ENCODE measurements at places on chromosomes 12 and 14. TPM values are rescaled to one million over a fixed set of nuclear protein-coding genes. Genes with fewer than 3 reads are reported as not detected.

CIROP gene
- polyA plus RNA-seq = not detected

OTUB2 gene
- 0.23 TPM for polyA plus RNA-seq

TAS2R42 gene
- polyA plus RNA-seq = not detected

DCTN2 gene
- polyA plus RNA-seq = 67.8 TPM

PRB2 gene
- polyA plus RNA-seq = not detected

PLEKHD1 gene
- polyA plus RNA-seq = not detected

CIDEB gene
- polyA plus RNA-seq = 8.6 TPM

PTPRO gene
- 0.80 TPM for polyA plus RNA-seq

NGB gene
- polyA plus RNA-seq = not detected

AJUBA gene
- 1.2 TPM for polyA plus RNA-seq

DDX11 gene
- polyA plus RNA-seq = 2.4 TPM

ERGIC2 gene
- 54.2 TPM for polyA plus RNA-seq

CLEC6A gene
- not detected for polyA plus RNA-seq

DNA sequence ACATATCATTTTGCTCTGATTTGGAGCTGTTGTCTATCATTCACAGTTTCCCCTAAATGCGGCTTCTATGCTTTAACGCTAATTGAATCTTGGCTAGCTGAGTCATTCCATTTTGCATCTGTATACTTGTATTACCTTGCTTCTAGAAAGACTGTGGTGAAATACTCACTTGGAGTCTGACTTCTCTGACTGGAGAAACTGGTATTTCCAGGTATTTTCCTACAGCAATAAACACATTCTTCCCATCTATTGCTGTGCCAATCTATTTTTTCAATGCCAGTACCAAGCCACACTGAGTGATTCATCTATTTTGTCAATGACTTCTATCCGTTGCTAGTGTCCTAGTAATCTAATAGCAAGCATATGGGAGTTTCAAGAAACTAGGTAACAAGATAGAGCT lies 76.0 kb upstream of the ST8SIA1 start:
- no peak for DNase-seq

GRCh38 chr14:100618318-100618693 lies 31.1 kb upstream of the BEGAIN start:
- DNase-seq = no peak

DNA sequence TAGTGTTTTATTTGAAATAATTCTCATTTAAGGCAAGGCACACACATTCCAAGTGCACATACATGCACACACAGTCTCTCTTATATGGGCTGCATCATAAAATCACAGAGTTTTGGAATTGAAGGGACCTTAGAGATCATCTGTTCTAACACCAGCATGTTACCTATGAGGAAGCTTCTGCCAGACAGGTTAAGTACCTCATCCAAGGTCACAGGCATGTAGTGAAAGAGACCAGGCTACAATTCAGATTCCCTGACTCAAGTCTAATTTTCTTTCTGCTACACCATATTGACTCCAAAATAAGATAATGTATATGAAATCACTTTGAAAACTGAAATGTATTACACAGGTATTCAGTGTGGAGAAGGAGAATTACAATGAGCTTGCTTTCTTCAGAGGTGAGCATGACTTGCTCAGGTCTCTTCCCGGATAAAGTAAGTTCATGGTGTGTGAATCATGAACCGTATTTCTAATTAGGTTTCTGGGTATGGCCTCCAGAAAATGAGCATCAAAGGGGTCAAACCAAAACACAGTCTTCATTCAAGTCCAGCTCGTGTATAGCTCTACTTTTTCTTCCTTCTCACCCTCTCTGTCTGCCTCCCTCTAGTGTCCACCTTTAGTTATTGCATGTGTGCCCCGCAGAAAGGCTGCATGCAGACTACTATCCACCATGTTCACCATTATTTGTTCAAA lies 411.9 kb downstream of the FUT8 start:
- DNase-seq = peak; percentile 54

DNA sequence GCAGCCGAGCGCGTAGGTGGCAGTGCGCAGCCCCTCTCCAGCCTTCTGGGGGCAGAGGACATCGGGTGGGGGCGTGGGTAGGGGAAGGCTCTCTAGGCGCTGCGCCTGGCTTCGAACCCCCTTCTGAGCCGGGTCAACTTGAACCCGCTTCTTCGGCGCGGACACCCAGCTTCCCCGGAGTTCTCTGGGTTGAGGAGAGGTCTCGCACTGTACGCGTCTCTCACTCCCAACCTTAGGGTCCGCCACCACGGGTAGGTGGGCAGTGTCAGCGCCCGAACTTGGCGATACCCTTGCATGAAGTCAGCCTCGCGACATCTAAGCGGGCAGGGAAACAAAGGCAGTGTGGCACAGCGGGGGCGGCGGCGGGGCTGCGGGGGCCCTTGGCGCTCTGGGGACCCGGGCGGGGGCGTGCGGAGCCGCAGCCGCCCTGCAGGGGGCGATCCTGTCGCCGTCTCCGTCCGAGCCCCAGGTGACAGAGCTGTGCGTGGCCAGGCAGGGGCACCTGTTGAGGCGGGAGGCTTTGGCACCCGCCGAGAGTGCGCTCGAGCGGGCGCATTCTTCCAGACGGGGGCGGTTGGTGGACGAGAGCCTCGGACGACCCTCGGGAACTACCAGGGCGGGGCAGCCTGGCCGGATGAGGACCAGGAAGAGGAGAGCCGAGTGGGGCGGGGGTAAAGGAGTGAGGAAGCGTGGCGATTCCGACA lies 1.1 kb downstream of the GALNT16 start:
- DNase-seq = peak; percentile 6

DNA sequence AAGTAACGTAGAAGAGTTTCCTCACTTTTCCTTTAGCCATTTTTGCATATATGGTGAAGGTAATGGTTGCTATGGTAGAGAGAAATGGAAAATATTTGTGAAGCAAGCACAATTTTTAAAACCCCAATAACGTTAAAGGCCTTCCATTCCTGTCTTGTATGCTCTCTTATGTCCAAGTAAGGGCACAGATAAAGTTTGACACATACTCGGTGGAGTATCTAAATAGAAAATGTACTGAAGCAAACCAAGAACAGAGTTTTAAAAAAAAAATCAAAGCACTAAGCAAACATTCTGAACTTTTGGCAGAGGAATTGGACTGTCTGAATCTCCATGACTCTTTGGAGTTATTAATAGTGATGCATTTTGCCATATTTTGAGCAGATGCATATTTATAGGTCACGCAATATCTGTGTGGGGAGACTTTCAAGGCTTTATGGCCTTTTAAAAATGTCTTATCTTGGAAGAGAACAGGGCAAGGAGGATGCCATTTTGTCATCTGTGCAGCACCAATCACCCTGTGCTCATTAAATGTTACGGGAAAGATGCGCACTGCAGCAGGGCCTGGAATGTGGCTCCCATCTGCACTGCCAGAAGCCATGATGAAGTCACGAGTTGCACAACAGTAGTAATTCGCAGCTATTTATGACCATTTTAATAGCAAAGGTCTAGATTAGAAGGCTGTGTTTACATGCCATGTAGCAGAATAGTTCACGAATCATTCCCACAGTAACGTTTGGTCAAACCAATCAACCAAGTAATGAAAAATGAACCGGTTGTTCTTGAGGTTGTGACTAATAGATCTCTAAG lies 23.3 kb upstream of the AMIGO2 start:
- DNase-seq = no peak

DNA sequence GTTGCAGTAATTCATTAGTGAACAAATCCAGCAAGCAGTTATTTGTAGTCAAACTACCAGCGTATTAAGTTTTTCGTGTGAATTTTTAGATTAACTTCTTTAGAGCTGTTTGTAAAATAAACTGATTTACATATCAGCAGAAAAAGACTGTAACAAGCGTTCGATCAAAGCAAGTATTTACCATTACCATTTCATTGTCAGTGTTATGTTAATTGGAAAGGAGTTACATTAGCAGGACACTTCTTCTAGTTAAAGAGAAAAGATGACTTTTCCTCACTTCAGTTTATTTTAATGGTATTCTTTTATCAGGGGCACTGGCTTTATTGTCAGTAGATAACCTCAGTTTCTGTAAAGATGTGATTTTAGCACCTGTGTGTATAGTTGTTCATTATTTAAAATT lies 151.1 kb upstream of the AEBP2 start:
- no peak for DNase-seq

DNA sequence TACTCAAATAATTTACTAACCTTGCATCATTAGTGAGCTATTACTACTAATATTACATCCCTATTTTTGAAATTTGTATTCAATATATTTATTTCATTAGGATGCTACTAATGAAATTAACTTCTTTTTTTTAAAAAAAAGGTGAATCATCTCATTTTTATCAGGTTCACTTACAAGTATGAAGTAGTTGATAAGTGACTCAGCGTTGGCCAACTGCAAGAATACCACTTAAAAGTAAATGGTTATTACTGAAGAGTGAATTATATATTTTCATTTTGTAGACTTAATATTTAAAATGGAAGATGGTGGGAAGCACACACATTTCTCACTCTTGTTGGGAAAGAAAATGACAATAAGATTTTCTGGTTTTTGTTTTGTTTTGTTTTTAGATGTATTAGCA lies 19.6 kb downstream of the OR4N2 start:
- DNase-seq = no peak

- DNase-seq = no peak
Measured at GRCh38 chr12:125399489-125399888, 334.3 kb downstream of the AACS start.

DNA sequence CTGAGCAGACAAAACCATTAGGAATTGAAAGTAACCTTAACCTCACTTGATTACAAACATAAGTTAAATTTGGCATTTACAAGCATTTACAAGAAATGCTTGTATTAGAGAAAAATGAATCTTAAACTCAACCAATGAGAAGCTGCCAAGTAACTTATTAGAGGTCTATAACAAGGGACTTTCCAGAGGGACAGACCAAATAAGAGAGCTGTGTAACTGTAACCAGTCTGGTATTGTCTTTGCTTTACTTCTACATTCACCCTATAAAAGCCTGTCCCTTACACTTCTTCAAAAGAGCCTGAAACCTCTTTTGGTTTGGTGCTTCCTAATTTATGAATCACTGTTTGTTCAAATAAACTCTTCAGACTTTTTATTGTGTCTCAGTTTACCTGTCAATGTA lies 450.0 kb upstream of the FAR2 start:
- DNase-seq = no peak

DNA sequence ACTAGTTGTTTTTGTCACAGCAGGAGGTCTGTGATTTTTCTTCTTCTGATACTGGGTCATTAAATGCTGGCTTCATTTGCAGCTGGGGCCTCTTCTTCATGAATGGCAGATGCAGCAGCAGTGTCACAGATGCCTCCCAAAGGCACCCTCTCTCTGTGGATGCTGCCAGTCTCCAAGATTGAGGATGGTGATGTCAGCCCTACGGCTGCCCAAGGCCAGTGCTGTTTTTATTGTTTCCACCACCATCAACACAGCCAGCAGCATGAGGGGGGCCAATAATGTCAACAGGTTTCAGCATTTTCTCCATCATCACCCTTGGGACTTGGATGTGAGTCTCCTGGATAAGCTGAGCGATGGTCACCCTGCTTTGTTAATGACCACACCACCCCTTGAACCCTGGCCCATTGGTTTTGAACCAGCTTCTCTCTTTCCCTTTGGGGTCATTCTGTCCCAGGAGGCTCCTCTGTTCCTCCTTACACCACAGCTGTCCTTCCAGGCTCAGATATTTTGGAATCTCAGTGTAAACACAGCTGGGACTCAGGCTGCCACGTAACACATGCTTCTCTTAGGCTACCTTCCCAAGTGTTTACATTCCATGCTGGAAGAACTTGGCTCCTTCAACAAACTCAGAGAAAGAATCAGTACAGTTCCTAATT lies 151.7 kb upstream of the DDHD1 start:
- DNase-seq = no peak

DNA sequence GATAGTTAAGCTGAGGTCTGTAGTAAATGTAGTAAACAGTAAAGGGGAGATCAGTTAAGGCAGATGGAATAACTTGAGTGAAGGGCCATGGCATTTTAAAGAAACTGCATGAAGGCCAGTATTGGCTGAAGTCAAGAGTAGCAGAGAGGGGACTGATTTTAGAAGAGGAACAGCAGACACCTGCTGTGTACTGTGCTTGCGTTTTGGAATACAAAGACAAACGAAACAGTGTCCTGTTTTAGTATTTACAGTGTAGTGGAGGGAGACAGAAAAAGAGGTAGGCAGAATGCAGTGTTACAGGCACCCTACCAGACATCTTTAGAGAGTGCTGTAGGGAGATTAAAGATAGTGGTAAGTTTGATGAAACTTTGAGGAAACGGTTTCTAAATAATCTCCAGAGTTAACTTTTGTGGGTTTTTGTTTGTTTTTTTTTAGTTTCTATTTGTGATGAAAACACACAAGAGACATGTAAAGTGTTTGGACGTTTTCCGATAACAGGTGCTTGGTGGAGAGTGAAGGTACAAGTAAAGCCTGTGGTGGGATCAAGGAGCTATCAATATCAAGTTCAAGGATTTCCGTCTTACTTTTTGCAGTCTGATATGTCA lies 2.1 kb downstream of the HELB start:
- no peak for DNase-seq

DNA sequence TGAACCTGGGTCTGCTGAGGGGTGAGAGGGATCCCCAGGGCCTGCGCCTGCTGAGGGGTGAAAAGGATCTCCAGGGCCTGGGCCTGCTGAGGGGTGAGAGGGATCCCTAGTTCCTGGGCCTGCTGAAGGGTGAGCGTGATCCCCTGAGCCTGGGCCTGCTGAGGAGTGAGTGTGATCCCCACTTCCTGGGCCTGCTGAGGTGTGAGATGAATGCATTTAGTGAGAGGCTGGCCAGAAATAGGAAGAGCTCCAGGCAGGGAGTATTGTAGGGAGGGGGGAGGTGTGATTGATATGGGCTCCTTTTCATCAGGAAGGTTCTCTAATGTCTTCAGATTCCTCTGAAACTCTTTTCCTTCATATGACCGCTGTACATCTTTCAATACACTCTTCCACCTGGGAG lies 43.0 kb downstream of the FAM186A start:
- DNase-seq = no peak

GRCh38 chr12:114415525-114415868 lies 9.6 kb upstream of the TBX5 start:
- DNase-seq = no peak

- DNase-seq = no peak
Measured at GRCh38 chr14:79044894-79045624, 874.9 kb downstream of the NRXN3 start.

DNA sequence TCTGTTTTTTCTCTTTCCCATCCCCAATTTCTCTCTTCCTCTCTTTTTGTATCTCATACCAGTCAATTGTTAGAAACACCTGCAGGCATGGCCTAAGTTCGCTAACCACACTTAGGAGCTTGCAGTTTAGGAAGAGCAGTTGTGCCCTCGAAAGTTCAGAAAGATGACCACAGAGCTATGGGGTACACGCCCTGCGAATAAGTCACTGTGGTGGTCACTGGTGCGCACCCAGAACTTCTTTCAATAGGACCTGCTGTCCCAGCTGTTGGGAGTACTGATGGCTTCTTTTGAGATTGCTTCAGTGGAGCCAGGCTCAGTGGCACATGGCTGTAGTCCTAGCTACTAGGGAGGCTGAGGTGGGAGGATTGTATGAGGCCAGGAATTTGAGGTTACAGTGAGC lies 362.8 kb upstream of the TMTC1 start:
- no peak for DNase-seq

GRCh38 chr14:103427485-103428443 lies 42.5 kb downstream of the MARK3 start:
- no peak for DNase-seq

Data from naive thymus-derived CD8-positive, alpha-beta T cell (primary cell).